ENCODE measurements at places on chromosomes 5 and 9.
A peak's percentile ranks its signal among the peaks of the same experiment; 100 is the strongest.

DNA sequence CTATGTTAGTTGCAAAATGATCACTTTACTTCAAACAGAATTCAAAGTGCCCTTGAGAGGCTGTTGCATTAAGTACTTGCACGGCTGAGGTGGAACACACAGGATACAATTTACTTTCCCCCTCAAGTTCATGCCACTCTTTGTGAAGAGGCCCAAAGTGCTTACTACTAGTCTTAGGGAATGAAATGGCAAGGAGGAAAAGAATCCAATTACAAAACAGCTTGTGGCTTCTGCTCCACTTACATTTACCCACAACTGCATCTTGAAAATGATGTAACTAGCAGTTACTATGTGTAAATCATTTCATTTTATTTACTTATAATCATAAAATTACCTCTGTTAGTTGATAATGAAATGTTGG is 14.6 kb downstream of the FOXD1 start:
- no peak for DNase-seq

- DNase-seq, result no peak
Observed at GRCh38 chr5:151222054-151222789, 1.7 kb downstream of the CCDC69 start.

GRCh38 chr9:26234865-26235264 is 556.6 kb upstream of the TUSC1 start:
- DNase-seq, result no peak

- DNase-seq, result no peak
Observed at GRCh38 chr5:123476731-123477130, 35.2 kb upstream of the CSNK1G3 start.

- no peak for DNase-seq
Observed at GRCh38 chr5:64164166-64164565, 1.5 kb upstream of the RNF180 start.

GRCh38 chr9:137318602-137319001 is 16.5 kb upstream of the NRARP start:
- DNase-seq, result no peak

DNA sequence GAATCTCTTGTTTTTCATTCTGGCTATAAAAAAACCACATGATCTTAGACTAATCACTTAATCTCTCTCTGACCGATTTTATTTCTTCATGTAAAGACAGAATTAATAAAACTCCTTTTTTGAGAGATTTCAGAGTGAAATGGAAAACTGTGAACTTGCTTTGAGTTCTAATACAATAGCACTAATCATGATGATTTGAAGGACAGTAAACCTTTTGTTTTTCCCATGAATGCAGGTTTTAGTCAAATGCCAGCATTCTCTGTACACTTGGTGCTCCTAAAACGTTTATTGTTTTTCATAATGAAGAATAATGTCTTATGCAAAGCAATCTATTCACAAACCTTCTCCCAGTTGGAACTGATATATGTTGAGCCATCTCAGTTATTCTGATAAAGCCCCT is 86.8 kb downstream of the SLC24A2 start:
- no peak for DNase-seq

GRCh38 chr5:73899055-73899454 is 273.1 kb downstream of the ARHGEF28 start:
- no peak for DNase-seq

GRCh38 chr5:23235246-23235645 is 272.2 kb upstream of the PRDM9 start:
- DNase-seq, result no peak

GRCh38 chr5:151493665-151494064 is 46.3 kb downstream of the SLC36A1 start:
- no peak for DNase-seq

DNA sequence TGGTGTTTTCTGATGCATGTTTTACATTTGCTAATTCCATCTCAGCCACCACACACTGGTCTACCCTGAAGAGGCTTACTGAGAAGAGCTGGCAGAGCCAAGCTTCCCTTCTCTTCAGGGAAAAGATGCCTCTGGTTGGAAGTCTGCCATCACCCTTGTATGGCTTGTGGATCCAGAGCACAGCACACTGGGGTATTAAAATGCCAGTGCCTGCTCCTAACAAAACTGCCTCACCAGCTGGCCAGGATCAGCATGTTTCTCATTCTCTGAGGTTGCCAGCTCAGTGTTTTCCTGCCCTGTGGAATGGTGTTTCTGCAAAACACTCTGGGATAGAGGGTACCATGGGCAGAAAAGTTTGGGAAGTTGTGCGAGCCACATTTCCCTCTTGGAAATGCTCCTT is 31.6 kb upstream of the ZNF618 start:
- no peak for DNase-seq

DNA sequence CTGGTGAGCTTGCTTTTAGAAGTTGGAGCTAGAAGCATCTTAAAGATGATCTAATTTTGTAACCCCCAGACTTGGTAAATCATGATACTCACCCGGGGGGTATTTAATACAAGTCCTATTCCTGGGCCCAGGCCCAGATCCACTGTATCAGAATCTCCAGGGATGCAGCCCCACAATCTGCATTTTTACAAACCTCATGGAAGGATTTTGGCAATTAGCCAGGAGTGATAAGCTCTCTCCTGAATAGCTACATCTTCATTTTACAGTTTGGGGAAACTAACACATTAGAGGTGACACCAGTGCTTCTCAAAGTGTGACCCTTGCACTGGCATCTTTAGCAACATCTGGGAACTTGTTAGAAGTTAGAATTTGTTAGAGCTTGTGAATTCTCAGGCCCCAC is 31.2 kb upstream of the OTP start:
- DNase-seq, result no peak

- no peak for DNase-seq
Observed at GRCh38 chr5:27494887-27495286, 456.5 kb upstream of the CDH9 start.

- DNase-seq, result no peak
Observed at GRCh38 chr5:87541033-87541432, 128.3 kb upstream of the CCNH start.

DNA sequence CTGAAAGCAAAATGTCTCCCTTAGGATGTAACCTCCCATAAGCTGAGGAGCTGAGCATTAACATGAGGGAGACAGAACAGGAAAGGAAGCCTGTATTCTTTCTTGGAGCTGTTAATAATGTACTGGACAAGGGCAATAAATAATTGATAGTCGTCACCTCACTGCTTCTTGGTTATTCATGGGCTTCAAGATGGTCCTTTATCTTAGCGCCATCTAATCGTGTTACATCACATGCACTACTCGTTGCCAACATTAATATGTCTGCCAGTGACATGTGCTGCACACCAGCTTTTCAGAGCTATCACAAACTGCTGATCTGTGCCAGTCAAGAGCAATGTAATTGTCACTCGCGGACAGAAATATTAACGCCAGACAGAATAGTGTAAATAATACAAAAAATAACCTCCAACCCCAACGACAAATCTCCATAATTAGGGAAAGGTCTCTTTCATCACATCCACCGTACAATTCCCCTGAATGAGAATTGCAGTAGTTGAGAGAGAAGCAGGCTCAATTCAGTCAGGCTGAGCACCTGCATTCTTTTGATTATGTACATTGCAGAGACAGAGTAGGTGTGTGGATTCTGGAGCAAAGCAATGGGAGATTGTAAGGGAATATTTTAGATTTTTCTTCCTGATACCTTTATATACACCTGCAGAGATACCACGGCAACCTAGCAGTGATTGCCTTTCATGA is 267.1 kb downstream of the SPATA31D1 start:
- no peak for DNase-seq

DNA sequence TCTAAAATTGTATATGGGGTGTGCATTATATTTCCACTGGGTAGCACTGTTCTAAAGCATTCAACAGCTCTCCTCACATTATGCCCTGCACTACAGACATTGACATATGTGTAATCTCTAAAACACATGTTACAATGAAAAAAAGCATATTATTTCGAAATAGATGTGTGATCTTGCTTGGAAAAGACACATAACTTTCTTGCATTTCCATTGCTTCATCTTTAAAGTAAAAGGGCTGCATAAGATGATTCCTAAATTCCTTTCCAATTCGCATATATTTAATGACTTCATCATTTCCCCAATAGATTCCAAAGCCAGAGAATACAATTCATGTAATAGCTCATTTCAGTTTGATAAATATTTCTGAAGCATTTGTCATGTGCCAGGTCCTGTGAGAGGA is 566.9 kb downstream of the PDE4D start:
- DNase-seq, result no peak

GRCh38 chr5:14794583-14795230 is 76.9 kb downstream of the ANKH start:
- DNase-seq, result no peak

GRCh38 chr9:93118863-93119702 is 15.0 kb downstream of the NINJ1 start:
- DNase-seq, result no peak

DNA sequence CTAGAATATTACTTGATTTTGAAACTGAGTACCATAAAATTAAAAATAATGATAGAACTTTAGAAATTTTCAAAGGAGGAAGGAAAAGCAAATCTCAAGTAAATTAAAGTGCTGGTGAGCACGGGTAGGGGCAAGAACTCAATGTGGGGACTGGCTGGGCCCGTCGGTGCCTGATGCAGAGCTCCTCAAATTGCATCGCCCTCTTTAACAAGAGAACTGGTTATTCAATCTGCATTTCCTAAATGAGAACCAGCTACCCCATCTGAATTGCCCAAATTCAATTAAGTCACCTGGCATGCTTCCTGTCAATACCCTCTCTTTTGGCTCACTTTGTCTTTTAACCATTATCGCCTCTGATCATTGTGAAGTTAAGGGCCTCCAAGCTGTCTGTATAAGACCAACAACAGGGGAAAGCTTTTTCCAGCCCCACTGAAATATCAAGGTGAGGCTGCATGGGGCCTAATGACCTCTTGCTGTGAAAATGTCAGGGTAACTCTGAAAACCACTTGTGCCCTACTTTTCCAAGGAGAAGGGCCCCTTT is 316.7 kb downstream of the SLIT3 start:
- no peak for DNase-seq

DNA sequence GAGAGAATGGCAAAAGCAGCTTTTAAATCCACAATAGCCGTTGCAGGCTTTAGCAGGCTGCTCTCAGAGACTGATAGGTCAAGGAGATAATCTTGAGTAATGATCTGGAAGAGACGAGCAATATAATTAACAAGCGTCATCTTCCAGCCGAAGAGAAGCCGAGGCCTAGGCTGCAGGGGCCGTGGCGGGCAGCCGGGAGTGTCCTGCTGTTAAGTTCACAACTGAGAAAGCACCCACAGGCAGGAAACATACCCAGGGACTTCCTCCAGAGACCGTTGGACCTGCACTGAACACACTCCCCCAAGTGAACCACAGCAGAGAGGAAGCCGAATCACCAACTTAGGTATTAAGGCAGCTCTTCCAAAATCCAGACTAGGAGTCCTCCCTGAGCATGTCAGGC is 182.3 kb downstream of the IRX2 start:
- no peak for DNase-seq

- no peak for DNase-seq
Observed at GRCh38 chr5:40453689-40454088, 226.0 kb upstream of the PTGER4 start.

DNA sequence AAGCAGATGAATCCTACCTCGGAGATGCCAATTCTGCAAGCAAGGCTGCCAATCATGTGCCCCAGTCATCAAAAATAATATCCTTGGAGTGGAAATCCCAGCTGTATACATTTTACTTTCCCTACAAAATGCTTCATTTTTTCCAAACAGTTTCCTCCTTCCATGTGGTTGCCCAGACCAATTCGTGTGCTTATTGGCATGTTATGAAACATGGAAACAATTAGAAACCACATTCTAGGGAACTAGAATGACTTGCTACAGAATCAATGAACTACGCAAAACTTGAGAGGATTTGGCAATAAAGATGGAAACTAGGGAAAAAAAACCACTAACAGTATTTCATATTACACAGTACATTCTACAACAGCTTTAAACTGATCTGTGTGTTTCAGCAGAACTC is 584.5 kb upstream of the DMAC1 start:
- no peak for DNase-seq

DNA sequence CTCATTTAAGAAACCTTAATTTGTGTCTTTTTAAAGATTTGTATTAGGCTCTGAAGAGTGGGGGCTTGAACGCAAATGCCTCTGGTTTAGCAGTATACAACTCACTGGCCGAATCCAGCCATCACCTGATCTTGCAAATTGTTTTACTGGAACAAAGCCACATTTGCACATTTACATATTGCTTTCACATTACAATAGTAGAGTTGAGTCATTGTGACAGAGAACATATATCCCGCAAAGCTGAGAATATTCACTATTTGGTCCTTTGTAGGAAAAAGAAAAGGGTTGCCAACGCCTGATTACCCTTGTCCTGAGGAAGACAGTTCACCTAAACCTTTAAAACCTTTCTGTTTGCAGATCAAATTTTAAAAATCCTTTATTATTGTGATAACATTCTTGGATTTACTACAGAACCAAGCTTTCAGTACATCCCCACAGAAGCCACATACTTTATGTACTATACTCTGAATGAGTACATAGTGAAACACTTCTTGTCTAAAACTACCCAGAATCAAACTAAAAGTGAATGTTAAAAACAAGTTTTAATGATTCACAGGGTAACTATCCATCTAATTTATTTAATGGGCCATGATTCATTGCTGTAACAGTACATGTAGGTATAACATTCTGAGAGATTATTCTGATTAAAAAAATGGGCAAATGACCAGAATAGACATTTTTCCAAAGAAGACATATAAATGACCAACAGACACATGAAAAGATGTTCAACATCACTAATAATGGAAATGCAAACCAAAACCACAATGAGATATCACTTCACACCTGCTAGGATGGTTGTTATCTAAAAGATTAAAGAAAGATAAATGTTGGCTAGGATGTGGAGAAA is 161.0 kb downstream of the SLC25A46 start:
- no peak for DNase-seq

DNA sequence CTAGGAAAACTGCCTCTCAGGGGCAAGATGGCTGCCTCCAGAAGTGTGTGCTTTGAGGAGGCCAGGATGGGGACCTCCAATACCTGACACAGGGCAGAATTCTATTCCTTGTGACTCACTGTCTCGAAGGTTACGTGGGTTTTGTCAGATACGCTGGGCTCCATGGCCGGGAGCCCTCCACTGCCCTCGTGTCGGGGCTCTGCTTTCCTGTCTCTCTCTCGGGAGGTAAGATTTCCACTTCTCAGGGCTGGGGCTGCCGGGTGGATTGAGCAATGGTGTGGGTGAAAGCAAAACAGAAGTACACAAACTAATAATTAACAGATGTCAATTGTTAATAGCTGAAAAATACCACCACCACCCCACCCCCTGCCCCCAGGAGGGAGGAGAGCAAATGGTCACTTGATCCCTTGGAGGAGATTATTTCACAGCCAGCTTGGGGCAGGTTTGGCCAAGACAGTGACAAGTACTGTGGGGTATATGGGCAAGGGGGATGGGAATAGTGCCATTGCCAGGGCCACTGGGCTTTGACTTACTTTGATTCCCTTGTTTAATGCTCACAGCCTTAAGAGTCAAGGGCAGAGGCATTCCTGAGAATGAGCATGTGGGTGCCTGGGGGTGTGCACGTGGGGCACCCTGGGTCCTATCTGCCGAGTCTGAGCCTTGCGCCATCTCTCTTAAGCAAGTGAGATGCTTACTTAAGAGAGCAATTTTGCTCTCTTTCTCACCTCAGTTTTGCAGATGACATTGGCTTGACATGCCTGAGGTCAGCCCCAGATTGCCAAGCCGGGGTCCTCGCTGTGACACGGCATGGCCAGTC is 28.8 kb upstream of the DAB2IP start:
- DNase-seq, result no peak

- peak; percentile 45 for DNase-seq
Observed at GRCh38 chr5:102099766-102100331, 196.2 kb downstream of the SLCO4C1 start.
